Tracheal epithelial cell (primary cell): ENCODE measurements at places on chromosomes 3 and 15. TPM values are rescaled to one million over a fixed set of nuclear protein-coding genes. Genes with fewer than 3 reads are reported as not detected.

Gene LRRC31
- total RNA-seq, result 0.24 TPM in 1 of 2 replicates, not detected in the other

Gene GPR87
- total RNA-seq, result 57.6 and 83.1 TPM in 2 replicates

Gene DNASE1L3
- 0.43 and 0.48 TPM in 2 replicates for total RNA-seq

Gene C3orf22
- not detected in 2 replicates for total RNA-seq

Gene DZIP1L
- total RNA-seq, result 0.96 and 1.7 TPM in 2 replicates

Gene RPS17
- total RNA-seq, result 1,998 and 2,404 TPM in 2 replicates

Gene TTLL13
- total RNA-seq, result not detected in 2 replicates

Gene SETD2
- 22.7 and 24.1 TPM in 2 replicates for total RNA-seq

Gene ZNF662
- total RNA-seq, result 0.96 and 1.1 TPM in 2 replicates

Gene COL6A5
- not detected in 2 replicates for total RNA-seq

Gene CCR5
- total RNA-seq, result not detected in 2 replicates

Gene SUCNR1
- total RNA-seq, result not detected in 2 replicates

Gene CCDC14
- total RNA-seq, result 11.6 and 19.6 TPM in 2 replicates

Gene CHRM5
- total RNA-seq, result not detected in 2 replicates

Gene ILDR1
- total RNA-seq, result 0.96 and 2.6 TPM in 2 replicates

Gene MLF1
- total RNA-seq, result 4.9 and 10.4 TPM in 2 replicates
